ENCODE measurements at places on chromosomes 5 and 9. TPM values are rescaled to one million over a fixed set of nuclear protein-coding genes. Genes with fewer than 3 reads are reported as not detected.

The C9orf153 gene
- 1.2 TPM for total RNA-seq

The CCDC180 gene
- 19.9 TPM for total RNA-seq

The WNT8A gene
- total RNA-seq, result not detected

The SLC1A1 gene
- total RNA-seq, result 9.8 TPM

The ADGRD2 gene
- not detected for total RNA-seq

The PNPLA7 gene
- total RNA-seq, result 3.0 TPM

The ADRA1B gene
- 1.8 TPM for total RNA-seq

The NEURL1B gene
- 21.6 TPM for total RNA-seq

The HTR1A gene
- not detected for total RNA-seq

The PCDHAC1 gene
- 7.6 TPM for total RNA-seq

The WDR31 gene
- 17.2 TPM for total RNA-seq

The SLC6A19 gene
- total RNA-seq, result 0.27 TPM

The BARHL1 gene
- total RNA-seq, result not detected

The UBLCP1 gene
- total RNA-seq, result 18.5 TPM

The CDX1 gene
- not detected for total RNA-seq

The RECK gene
- total RNA-seq, result 34.2 TPM

The PCDHGB5 gene
- 23.4 TPM for total RNA-seq

The HACD4 gene
- total RNA-seq, result 5.1 TPM

The MAP3K1 gene
- 69.9 TPM for total RNA-seq

The GFRA3 gene
- 2.7 TPM for total RNA-seq

The OR1Q1 gene
- not detected for total RNA-seq

The SPATA31C2 gene
- total RNA-seq, result not detected

The ATOSB gene
- total RNA-seq, result 19.1 TPM

The SV2C gene
- total RNA-seq, result 3.1 TPM

The SLC36A3 gene
- total RNA-seq, result not detected

The ZNF462 gene
- total RNA-seq, result 85.9 TPM

The GRXCR2 gene
- total RNA-seq, result not detected

The NTNG2 gene
- 34.3 TPM for total RNA-seq

The RRAGA gene
- total RNA-seq, result 55.7 TPM

Measured in camera-type eye (tissue), 1 donor.